M059J (cell line): ENCODE measurements at places on chromosomes 11 and 22. TPM values are rescaled to one million over a fixed set of nuclear protein-coding genes. Genes with fewer than 3 reads are reported as not detected.

Gene EXPH5
- 2.3 and 2.7 TPM in 2 replicates for total RNA-seq

Gene PAMR1
- total RNA-seq: not detected in 2 replicates

Gene LYVE1
- 0.15 TPM in 1 of 2 replicates, not detected in the other for total RNA-seq

Gene OR51B5
- not detected in 2 replicates for total RNA-seq

GRCh38 chr11:44727373-44728287 lies 868 bp downstream of the TSPAN18 start:
- peak; percentile 66 for DNase-seq

DNA sequence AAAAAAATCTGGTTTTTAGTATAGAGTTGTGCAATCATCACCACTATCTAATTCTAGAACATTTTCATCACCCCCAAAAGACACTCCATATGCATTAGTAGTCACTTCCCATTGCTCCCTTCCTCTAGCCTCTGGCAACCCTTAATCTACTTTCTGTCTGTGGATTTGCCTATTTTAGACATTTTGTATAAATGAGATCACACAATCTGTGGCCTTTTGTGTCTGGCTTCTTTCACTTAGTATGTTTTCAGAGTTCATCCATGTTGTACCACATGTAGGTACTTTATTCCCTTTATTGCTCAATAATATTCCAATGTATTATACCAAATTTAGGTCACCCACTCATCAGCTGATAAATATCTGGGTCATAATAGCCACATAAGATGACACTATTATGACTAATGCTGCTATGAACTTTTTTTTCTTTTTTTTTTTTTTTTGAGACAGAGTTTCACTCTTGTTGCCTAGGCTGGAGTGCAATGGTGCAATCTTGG lies 67.5 kb upstream of the SCUBE2 start:
- peak; percentile 44 for DNase-seq

- DNase-seq: no peak
Measured at GRCh38 chr11:1884303-1884700, 7.4 kb downstream of the PRR33 start.

DNA sequence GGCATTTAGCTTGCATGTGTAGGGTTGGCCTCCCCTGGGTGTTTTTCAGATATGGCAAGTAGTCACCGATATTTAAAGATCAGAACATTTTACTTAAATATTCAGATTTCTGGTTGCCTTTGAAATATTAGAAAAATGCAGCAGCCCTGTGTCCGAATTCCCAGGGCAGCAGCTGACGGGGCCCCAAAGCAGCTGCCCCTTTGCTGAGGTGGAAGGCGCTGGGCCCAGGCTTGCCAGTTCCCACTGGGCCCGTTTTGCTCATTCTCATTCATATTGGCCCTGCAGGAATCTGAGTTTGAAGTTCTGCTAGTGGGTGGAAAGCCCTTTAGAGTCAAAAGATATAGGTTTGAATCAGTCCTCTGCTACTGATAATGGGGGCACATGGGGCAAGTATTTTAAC lies 692.1 kb downstream of the OPCML start:
- DNase-seq: no peak

DNA sequence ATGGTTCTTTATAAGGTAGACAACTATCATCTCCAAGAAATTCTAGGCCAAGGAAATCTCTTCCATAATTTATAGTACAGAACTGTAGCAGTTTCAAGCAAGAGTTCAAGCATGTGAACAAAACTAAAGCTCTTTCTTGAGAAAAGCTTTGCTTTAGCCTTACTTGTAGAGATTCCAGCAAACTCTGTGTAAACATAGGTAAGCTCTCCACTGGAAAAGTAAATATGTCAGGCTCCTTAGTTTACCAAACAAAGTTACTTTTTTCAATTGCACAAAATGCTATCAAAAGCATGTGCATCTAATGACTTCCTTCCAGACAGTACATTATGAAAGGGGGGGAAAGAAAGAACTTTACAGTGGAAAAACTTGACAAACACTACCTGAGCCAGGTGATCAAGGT lies 125.0 kb downstream of the SIK3 start:
- DNase-seq: no peak

DNA sequence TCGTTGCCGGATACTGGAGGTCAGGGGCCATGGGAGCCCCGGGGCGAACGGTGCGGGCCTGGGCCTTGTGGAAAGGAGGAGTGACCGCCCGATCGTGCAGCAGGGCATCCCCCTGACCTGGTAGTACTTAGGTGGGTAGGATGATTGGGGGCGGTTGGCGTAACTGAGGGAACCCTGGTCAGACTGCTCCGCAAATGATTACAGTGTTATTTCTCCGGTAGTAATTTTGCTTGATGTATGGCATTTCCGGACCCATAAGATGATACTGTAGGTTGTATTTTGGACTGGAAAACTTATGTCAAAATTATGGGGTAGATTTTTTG lies 762 bp downstream of the MTMR3 start:
- DNase-seq: no peak

DNA sequence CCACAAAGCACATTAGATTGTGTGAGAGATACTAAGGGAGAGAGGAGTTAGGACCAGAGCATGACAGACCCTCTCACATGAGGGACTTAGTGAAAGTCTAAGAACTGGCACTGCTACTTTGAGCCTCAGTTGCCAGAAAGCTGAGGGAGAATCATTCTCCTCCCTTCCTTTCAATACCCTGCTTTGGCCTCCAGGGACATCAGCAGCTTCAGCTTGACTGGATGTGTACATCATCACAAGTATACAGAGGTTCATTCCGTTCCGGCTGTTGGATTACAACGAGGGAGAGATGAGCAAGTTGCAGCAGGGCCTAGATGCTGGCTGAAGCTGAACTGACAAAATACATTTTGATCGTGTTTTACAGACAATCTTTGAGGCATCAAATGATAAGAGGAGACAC lies 15.7 kb upstream of the ANO5 start:
- DNase-seq: no peak

DNA sequence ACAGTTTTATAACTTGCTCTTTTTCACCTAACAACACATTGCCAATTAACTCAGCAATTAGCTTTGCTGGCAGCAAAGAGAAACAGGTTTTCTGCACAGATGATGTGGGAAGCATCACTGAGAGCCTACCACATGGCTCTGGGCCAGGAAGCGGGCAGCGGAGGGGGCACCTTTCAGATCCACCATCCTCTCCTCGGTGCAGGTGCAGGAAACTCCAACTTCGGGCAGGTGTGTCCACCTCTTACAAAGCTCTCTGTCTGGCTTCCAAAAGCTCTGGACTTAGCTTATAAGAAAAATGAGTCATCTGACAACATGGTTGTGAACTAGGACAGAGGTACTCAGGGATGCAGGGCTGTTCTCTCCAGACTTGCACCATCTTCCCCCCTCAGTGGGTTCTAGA lies 77.0 kb downstream of the RPS6KA4 start:
- DNase-seq: no peak

DNA sequence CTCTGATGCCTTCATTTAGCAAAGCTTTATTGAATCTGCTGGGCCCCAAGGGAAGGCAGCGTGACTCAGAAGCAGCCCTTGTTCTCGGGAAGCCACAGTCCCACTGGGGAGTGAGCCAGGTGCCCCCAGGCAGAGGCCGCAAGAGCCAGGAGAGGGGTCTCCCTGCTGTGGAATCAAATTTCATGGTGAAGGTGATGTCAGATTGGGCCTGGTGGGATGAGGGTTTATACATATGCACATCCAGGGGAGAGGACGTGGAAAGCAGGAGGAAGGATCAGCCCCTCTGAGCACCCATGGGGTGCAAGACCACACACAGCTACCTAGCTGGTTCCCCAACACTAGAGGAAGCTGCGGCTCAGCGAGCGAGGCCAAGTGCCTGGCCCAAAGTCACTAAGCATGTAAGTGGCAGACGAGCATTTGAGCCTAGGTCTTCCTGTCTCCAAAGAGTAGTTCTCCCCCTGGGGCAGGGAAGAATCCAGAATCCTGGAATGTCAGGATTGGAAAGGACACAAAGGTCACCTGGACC lies 2.0 kb downstream of the SYNGR1 start:
- DNase-seq: peak; percentile 85

DNA sequence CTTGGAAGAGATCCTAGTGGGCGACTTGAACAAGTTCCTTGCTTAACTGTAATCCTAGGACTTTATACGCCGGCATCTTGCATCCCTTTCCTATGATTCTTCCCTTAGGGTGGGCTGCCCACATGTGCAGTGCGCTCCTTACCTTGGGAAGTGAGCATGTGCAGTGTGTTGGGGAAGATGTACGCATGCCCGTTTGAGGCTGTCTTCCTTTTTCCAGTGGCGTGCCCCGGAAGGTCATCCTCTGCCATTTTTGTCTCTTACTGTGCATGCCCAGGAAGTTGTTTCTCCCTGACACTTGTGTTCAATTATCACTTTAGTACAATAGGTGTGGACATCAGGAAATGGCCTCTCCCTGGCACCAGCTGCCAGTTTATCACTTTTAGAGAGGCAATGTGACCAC lies 936.5 kb downstream of the TBC1D22A start:
- DNase-seq: no peak

- peak; percentile 62 for DNase-seq
Measured at GRCh38 chr22:31734512-31734911, 15.4 kb downstream of the PRR14L start.

GRCh38 chr11:7540830-7541555 lies 27.2 kb downstream of the PPFIBP2 start:
- DNase-seq: no peak

DNA sequence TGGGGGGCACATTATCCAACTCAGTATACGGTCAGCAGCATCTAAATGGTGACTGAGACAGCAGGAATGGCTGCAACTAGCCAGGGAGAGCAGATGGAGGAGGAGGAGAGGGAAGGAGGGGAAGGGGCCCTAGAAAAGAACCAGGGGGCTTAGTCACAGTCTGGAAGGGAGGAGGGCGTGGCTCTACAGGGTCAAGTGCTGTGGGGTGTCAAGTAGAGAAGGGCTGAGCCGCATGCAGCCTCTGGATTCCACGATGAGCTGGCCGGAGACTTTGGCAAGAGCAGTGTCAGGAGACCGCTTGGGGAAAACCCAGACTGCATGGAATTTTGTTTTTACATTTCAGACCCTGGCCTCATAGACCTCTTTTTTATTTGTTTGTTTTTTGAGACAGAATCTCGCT lies 25.8 kb upstream of the PPFIA1 start:
- DNase-seq: peak; percentile 91

GRCh38 chr22:31289344-31289743 lies 2.9 kb downstream of the PIK3IP1 start:
- no peak for DNase-seq

DNA sequence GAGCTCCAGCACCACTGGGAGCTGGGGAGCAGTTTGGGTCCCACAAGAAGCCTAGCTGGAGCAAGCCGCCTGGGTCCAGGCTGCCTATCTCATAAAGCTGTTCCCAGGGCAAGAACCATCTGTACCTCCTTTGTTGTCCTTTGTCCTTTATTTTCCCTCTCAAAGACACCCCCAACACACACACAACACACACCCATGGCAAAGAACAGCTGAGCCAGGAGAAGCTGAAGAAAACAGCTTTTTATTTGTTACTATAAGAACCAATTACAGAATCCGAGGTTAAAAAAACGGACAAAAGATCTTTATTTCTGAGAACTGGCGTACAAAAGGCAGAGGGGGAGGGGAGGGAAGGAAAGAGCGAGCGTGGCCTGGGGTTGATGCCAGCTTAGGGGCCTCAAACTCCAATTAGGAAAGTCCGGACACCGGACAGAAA lies 1.7 kb upstream of the TUT1 start:
- no peak for DNase-seq

DNA sequence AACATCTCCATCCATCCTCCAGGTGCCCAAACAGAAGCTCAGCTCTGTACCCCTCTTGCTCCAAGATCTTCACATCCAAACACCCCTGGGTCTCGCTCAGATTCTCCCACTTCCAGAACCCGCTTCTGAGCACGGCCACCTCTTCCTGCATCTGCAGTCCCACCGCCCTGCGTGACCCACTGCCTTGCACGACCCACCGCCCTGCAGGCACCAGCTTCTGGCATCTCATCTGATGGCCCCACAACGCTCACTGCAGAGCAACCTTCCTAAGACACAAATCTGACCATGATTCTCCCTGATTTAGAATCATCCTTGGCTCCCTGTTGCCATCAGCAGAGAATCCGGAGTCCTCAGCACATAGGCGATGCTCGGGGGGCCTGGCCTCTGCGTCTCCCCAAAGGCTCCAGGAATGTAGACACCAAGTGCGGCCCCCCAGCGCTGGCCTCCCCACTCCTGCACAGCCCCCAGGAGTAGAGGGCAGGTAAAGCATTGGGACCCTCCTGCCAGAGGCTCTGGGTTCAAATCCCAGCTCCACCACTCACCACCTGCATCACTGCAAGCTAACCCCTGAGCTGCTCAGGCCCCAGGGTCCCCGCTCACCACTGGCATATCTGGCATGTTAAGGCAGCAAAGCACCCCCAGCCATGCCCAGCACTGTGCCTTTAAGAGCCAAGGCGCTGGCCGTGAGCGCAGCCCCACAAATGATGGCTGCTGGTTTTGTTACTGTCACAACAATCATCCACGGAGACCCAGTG lies 459.3 kb downstream of the BRD1 start:
- no peak for DNase-seq

GRCh38 chr22:45470871-45471270 lies 31.8 kb upstream of the FBLN1 start:
- no peak for DNase-seq

DNA sequence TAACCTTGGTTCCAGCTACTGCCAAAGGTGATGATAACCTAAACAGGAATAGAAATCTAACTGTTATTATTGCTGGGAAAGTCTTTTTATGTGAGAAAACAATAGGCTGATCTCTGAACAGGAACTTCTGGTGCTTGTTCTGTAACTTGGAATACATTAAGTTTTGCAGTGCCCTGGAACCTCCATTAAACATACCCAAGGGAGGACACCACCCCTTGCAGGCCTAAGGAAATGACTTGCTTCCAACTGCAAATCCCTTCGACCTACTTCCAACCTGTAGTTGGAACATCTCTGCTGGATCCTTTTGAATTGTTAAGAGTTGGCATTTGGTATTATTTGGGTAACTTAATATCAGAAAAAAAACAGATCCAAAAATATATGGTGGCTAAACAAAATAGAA lies 188.4 kb upstream of the API5 start:
- no peak for DNase-seq
